ENCODE measurements at places on chromosomes 7 and 10.

DNA sequence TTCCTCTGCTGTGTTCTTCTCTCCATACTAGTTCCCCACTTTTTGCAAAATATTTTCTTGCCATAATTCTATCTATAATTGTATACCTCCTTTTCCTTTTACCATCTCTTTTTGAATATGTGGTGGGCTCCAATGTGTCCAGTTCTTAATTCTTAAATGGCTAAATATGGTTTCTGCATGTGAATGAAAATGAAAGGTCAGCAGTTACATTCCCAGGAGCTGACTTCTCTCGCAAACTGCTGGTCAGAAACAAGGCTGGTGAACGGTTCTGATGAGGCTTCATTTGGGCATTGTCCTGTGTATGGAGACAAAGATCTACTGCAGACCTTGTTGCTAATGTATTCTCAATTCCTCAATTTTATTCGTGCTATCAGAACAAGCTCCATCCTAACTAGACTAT is 309.2 kb downstream of the SNX13 start:
- no peak for DNase-seq

- no peak for DNase-seq
Measured at GRCh38 chr7:22137026-22137425, 191.3 kb upstream of the CDCA7L start.

DNA sequence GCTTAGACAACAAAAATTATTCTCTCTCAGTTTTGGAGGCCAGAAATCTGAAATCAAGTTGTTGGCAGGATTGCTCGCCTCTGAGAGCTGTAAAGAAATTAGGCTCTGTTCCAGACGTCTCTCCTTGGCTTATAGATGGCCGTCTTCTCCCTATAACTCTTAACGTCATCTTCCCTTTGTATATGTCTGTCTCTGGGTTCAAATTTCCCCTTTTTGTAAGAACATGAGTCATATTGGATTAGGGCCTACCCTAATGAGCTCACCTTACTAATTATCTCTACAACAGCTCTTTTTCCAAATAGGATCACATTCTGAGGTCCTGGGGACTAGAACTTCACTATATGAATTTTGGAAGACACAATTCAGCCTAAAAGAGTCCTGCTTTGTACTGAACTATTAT is 22.4 kb downstream of the GALNTL5 start:
- DNase-seq: no peak

GRCh38 chr10:80199828-80200227 is 5.5 kb downstream of the ANXA11 start:
- DNase-seq: peak; percentile 12

- DNase-seq: no peak
Measured at GRCh38 chr10:87054373-87055295, 34.5 kb downstream of the FAM25A start.

DNA sequence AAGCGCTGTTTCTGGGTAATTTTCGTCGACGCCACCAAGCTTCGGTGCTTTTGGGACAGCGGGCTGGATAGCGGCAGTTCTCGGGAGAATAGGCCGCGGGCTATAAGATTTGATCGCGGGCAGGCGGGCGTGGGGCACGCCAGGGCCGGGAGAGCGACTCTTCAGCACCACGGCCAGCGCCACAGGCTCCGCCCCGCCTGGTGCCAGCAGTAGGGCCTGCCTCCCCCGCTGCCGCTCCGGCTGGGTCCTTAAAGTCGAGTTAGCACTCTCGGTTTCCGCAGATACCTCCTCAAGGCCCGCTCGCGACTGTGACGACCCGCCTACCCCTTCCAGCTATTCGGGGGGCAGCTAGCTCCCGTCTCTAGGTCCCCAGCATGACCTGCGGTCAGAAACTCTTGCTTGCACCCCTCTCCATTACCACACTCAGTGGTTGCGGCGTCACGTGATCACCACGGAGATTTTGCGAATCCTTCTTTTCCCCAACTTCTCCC is 9.4 kb downstream of the NXPH1 start:
- DNase-seq: peak; percentile 34

DNA sequence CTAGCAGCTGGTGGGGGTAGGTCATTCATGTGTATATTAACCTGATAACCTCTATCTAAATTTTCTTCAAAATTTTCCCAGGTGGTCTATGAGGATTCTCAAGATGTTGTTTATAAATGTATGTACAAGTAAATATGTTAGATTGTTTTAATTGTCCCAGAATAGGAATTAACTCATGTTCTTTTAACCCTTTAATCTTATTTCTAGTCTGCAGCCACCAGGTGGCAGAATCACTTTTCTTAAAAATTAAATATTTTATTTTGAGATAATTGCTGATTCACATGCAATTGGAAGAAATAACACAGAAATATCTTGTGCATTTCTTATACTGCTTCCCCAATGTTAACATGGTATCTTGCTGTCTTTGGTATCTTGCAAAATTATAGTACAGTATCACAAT is 589.5 kb downstream of the ARL4A start:
- DNase-seq: no peak

DNA sequence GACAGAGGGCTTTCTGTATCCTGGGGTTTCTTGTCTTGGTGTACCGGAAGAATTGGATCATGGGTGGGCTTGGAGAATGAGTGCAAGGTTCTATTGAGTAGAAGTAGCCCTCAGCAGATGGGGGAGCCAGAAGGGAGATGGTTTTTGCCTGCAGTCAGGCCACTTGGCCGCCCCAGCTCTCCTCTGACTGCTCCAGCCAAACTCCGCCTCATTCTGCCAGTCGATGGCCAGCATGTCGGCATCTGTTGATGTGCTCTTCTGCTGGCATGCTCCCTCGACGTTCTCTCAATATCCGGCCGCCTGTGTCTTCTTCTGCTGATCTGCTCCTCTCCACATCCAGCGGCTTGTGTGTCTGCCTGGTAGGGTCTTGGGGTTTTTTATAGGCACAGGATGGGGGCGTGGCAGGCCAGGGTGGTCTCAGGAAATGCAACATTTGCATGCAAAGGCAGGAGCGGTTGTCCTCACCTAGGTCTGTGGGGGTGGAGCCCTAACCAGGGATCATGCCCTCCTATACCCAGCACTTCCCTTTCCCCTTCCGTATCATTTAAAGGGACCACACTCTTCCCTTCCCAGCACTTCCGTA is 40.2 kb upstream of the TNS3 start:
- DNase-seq: no peak

DNA sequence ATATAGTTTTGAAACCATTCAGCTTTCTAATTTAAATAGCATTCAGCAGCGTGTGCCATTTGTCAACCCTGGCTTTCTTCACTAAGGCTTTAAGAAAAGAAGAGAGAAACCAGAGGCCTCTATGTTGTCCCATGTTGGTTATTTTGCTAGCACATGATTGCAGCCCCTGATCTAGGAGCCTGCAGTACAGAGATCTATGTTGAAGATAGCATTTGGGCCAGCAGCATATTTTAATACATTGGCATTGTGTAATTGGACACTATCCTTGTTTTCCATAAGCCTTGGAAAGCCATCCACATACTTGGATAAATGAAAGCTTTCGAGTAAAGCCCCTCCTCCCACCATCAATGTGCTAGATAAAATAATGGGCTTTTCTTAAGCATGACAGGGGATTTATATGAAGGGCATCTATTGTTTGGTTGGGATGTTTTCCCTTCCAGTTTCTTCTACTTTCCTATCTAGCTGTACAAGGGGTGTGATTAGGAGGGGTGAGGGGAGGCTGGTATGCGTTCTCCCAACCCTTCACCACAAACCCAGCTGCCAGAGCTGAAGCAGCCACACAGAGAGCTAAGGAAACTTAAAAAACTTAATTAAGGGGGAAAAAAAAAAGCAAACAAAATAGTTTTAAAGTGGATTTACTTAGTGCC is 23.1 kb upstream of the SDHAF3 start:
- no peak for DNase-seq

DNA sequence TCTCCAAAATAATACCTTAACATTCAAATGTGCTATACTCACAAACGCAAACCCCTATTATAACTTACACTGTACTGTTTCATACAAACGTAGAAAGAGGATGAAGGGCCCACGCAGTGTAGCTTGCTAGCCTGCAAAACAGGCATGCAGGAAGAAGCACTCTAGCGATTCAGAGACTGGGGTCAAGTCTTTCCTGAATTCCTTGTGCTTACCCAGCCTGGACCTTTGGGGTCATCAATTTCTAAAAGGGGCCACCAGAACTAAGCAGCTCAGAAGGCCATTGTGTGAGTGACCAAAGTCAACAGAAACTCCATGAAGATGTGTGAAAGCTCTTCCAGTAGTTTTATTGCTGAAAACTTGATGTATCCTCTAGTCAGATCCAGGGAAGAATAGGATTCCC is 111.9 kb downstream of the SVIL start:
- no peak for DNase-seq

DNA sequence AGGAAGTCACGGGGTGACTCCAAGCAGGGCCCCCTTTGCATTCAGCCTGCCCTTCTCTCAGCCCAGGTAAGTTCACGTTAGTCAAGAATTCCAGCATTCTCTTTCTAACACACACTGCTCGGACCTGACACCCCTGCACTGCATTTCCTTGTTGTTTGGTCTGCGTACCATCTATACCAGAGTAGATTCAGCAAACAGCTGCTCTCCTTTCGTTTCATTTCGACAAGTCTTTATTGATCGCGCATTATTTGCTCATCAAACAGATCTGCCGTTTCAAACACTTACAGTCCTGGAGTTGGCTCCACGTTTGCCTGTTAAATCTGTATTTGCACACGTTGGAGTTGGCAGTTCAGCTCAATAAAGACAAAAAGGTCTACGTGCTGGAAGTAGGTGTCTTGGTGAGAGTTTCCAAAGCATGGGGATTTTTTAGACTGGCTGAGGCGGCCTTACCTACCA is 495.1 kb downstream of the RPS24 start:
- no peak for DNase-seq

- DNase-seq: no peak
Measured at GRCh38 chr7:40009301-40009700, 59.2 kb downstream of the CDK13 start.

GRCh38 chr10:119863951-119864565 is 8.6 kb downstream of the MCMBP start:
- no peak for DNase-seq

DNA sequence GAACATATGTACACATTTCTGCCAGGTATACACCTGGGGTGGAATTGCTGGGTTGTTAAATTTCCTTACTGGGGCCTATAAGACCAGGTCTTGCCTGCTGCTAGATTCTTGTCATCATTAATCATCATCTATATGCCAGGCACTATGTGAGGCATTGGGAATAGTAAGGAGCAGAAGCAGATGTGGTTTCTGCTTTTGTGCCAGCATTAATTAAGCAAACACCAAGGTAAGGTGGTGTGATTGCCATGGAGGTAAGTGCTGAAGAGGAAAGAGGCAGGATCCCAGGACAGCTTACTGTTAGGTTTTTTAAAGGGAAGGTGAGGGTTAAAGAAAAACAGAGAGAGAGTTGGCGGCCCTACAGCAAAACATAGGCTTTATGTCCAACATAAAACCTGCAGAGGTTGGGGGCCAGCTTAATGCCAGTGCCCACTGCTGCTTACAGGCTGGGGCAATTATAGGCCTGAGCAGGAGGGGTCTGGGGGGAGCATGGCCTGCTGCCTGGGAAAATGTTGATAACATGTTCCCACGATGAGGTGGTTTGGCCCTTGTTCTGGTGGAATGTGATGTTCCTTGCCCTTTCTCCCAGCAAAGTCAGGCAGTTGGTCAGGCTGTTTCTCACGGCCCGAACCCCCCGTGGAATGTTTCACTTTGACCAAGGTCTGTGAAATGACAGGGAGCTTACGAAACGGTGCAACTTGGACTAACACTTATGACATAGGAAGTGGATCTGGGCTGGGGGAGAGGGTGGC is 93.9 kb downstream of the RBM20 start:
- DNase-seq: no peak

DNA sequence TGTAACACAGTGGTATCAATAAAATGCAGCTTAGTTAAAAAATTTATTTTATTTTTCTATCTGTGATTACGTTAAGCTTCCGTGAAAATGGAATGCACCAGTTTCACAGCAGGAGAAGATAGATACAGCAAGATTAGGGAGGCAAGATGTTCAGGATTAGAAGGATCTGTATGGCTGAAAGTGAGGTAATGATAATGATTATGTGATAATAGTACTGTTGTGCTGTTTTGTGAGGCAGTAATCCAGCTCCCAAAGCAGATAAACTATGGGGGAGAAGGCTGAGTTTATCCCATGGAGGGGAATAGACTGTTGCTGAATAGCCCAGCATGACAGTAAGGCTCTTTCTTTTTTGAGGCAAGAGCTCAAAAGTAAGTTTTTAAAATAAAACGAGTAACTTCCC is 216.1 kb upstream of the PRPS1L1 start:
- no peak for DNase-seq
